ENCODE measurements at places on chromosomes 5 and 9. TPM values are rescaled to one million over a fixed set of nuclear protein-coding genes. Genes with fewer than 3 reads are reported as not detected.

The HTR4 gene
- total RNA-seq, result not detected

The MEF2C gene
- 12.2 TPM for total RNA-seq

The TPPP gene
- 0.26 TPM for total RNA-seq

The PCDHGA8 gene
- total RNA-seq, result 2.6 TPM

The JAK2 gene
- 13.4 TPM for total RNA-seq

The SHOC1 gene
- under 0.01 TPM for total RNA-seq

The NR2F1-AS1 gene
- total RNA-seq, result 33.6 TPM

The ANKDD1B gene
- 0.51 TPM for total RNA-seq

The PCDHGA4 gene
- 7.6 TPM for total RNA-seq

The GFPT2 gene
- total RNA-seq, result 26.7 TPM

The BSPRY gene
- total RNA-seq, result not detected

The FLT4 gene
- total RNA-seq, result 0.17 TPM

The MAP1B gene
- 83.4 TPM for total RNA-seq

The PCDHGB7 gene
- 13.6 TPM for total RNA-seq

The EPB41L4B gene
- total RNA-seq, result 1.5 TPM

The DRD1 gene
- 2.6 TPM for total RNA-seq

The DNM1 gene
- total RNA-seq, result 30.4 TPM

The SPINK1 gene
- not detected for total RNA-seq

The CDH9 gene
- not detected for total RNA-seq

The HABP4 gene
- 18.2 TPM for total RNA-seq

The WHRN gene
- 0.51 TPM for total RNA-seq

The SPINK7 gene
- total RNA-seq, result not detected

The FOXD4L4 gene
- total RNA-seq, result 0.26 TPM

The FAM13B gene
- total RNA-seq, result 25.1 TPM

The MCC gene
- total RNA-seq, result 41.3 TPM

The ZBED3 gene
- total RNA-seq, result 1.0 TPM

The IL5 gene
- not detected for total RNA-seq

The KIF27 gene
- total RNA-seq, result 4.8 TPM

The PCDHA7 gene
- total RNA-seq, result 0.26 TPM

The EQTN gene
- not detected for total RNA-seq

The ZNF454 gene
- total RNA-seq, result 3.1 TPM

The STPG3 gene
- total RNA-seq, result not detected

The PTGES gene
- total RNA-seq, result 16.7 TPM

The GHR gene
- 2.3 TPM for total RNA-seq

The DIAPH1 gene
- 17.2 TPM for total RNA-seq

The ROR2 gene
- total RNA-seq, result 27.9 TPM

The SLC6A19 gene
- total RNA-seq, result not detected

The FAM221B gene
- total RNA-seq, result not detected

The MYORG gene
- 0.83 TPM for total RNA-seq

The LCN9 gene
- not detected for total RNA-seq

The C5orf63 gene
- 4.0 TPM for total RNA-seq

The NOXA1 gene
- 0.77 TPM for total RNA-seq

The GABBR2 gene
- 0.33 TPM for total RNA-seq

The CNTFR gene
- 0.26 TPM for total RNA-seq

The CTSL gene
- 563 TPM for total RNA-seq

The FIBCD1 gene
- 7.3 TPM for total RNA-seq
